ENCODE measurements at places on chromosomes 13 and 19.

DNA sequence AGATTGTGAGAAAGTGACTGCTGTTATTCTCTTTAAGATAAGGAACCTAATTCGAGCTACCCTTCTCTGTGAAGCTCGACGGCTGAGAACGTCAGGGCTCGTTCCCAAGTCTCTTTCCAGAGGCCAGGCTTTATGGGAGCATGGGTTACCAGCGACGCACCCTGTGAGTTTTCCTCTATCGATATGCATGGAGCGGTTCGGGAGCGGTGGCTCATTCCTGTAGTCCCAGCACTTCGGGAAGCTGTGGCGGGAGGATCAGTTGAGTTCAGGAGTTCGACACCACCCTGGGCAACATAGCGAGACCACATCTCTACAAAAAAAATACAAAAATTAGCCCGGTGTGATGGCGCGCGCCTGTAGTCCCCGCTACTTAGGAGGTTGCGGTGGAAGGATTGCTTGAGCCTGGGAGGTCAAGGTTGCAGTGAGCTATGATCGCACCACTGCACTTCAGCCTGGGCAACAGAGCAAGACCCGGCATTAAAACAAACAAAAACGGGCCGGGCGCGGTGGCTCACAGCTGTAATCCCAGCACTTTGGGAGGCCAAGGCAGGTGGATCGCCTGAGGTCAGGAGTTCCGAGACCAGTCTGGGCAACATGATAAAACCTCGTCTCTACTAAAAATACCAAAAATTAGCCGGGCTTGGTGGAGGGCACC, 681 bp upstream of the ZNF606 start:
- no peak for DNase-seq

DNA sequence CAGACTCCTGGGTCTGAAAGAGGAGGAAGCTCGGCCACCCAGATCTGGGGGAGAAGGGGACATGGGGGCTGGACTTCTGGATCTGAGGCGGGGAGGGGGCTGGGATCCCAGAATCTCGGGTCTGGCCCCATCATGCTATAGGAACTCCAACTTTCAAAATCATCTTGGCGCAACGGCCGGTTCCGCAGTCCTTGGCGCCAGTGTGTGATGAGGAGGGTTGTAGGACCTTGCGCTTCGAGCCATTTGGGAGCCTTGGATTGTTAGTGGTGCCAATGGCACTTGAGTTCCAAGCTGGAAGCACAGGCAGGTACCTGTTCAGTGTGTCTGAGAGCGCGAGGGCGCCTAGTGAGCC, 324 bp downstream of the RUVBL2 start:
- no peak for DNase-seq

DNA sequence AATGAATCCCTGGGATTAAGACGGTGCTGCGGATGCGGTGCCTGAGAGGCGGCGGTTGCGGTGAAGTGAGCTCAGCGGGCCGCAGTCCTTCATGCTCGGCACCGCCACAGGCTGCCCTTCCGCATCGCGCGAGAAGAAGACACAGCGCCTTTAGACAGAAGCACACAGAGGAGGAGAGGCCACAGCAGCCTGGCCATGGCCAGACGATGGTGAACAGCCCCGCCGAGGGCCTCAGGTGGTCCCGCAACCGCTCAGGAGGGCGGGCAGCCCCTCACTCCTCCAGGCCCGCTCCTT, 459.2 kb downstream of the MYO16 start:
- no peak for DNase-seq

DNA sequence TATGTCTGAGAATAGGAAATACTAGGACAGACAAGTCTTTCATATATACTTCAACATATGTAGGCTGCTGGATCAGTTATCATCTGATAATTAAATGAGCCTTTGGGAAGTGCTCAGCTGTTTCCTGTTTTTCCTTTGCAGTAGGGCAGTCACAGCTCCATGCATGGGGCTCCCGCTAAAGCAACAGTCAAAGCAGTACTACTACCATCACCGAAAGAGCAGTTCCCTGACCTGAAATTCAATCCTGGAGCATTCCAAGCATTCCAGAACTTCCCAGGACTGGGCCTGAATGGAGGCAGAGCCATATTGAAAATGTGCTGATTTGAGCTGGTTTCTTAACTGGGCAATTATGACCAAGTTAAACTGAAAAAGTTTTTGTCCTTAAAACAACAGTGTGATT, 20.5 kb downstream of the MICU2 start:
- DNase-seq = no peak

DNA sequence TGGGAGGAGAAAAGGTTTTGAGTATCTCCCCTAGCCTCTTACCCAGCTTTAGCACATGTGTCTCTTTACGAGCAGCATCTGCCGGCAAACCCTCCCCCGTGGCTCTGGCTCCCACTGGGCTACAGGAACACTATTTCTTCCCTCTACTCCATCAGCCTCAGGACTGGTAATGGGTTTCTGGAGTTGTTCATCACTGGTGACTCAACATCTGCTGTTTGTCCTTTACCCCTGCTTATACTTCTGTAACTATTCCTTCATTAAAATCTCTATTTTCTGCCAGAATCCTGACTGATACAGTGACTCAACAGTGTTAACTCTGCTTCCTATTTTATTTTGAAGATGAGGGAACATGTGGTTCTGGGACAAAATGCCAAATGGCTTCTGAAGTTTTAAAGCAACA, 437.3 kb upstream of the HTR2A start:
- peak; percentile 87 for DNase-seq

- DNase-seq = no peak
Observed at GRCh38 chr19:3178973-3179738, 587 bp downstream of the S1PR4 start.
